CD4-positive, alpha-beta T cell treated with Interleukin-6 for 4 hours (primary cell): ENCODE measurements at places on chromosomes 2 and 18.
A peak's percentile ranks its signal among the peaks of the same experiment; 100 is the strongest.

DNA sequence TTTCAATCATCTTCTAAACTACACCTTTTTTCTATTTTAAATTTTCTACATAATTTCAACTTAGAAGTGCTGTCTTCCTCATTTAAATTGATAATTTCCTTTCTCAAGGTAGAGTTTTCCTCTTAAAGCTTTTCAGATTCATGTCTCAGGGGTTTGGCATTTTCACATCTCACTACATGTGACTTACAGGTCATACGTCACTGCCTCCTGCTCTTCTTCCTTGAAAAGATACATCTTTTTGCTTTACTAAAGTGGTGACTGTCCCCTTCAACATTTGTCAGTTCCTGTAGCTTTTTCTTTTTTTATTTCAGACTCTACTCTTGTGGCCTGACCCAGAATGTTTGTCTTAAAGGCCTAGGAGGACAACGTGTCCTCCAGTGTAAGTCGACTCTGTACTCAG, 17.1 kb upstream of the RUFY4 start:
- no peak for DNase-seq

DNA sequence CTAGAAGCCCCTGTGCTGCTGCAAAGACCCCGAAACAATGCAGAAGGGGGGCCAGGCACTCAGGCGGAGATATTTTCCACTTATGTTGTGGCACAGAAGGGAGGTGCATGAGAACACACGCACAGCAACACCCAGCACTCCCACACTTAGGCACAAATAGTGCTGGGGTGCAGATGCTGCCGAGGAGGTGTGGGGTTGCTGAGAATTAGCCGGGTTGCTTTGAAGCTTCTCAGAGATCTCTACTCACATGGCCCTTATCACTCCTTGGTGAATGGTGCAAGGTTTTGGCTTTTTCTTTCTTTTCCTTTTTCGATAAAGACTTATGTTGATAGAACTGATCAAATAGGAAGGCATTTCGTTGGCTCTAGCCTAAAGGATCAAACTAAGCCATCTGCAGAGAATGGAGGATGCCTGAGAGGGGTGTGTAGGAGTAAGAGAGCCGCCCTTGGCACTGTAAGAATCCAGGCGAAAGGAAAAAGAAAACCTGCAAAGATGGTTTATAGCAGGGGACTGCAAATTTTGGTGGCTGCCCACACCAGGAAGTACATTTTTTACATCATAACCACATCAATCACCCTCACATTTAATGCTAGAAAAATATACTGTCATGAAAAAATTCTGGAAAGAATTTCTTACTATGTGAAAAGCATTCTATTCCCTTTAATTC, 27.9 kb upstream of the FHL2 start:
- DNase-seq: peak; percentile 6

GRCh38 chr2:190583507-190584337, 49.2 kb upstream of the NEMP2 start:
- DNase-seq: no peak

- no peak for DNase-seq
Measured at GRCh38 chr2:44200011-44200410, 31.3 kb downstream of the PPM1B start.

DNA sequence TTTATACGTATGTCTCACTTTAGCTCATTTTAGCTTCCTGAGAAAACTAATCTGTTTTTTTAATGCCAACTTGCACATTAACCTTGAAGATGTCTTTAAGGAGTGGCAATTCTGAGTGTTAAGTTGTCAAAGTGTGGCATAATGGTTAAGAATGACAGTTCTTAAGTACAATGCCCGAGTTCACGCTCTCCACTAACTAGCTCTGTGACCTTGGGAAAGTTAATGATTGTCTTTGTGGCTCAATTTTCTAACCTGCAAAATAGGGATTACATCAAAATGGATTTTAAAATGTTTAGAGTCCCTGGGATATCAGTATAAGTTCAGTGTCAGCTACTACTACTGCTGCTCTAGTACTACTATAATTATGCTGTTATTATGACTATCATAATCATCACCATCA, 409.7 kb downstream of the SOCS6 start:
- no peak for DNase-seq

GRCh38 chr18:32822197-32822596, 49.4 kb upstream of the KLHL14 start:
- no peak for DNase-seq

DNA sequence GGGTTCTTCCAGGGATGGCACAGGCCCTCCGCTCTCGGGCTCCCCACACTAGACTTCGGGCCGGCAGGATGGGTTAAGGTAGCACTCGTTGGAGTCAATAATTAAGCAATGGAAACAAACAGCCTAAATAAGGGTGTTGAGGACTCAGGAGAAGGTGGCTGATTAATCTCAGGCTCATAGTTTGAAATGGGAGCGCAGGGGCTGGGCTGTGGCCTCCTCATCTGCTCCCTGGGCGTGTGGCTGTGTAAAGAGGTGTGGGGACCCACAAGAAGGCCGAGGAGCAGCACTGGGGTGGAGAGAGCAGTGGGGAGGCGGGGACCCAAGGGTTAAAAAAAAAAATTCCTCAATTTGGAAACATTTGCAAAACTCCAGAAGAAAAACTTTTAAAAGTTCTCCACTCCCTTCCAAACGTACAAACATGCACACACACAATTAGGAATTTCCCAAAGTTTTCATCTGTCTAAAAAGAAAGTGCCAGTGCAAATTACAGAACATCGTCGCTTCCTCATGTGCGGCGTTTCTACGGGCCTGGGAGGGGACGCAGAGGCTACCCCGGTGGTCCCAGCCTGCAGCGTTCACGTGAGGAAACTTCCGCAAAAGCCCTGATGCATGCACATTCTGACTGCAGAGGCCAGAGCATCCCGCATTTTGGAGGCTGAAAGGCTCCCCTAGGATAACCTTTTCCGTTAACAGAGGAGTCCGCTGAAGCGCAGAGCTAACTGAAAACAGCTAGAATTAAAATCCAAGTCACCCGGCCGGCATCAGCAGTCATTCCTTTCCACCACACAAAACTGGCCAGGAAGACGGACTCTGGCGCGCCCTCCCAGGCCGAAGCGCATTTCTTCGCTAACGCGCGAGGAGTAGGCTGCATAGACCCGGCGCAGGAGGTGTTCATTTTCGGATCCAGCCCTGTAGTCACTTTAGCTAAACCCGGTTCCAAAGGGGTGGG, 1.0 kb upstream of the TUBB6 start:
- no peak for DNase-seq

- DNase-seq: no peak
Measured at GRCh38 chr2:129801575-129801974, 177.9 kb upstream of the RAB6C start.

DNA sequence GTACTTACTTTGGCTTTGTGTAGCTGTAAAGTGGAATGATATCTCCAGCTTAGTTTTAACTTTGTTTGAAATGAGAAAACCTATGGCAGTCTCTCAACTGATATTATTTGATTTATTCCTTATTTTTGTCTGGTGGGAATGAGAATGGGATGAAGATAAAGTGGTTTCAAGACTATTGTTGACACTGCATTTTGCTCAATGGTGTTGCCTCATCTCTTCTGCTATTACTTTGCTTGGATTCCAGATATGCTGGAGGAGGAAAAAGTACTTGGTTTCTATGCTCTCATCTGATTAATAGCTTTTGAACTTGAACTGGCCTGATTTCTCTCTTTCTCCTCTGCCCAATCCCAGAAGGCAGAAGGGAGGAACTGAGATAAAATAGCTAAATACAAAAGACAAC, 198.2 kb downstream of the CTNNA2 start:
- no peak for DNase-seq

GRCh38 chr2:119649364-119649917, 29.6 kb upstream of the TMEM177 start:
- DNase-seq: no peak

GRCh38 chr2:45652090-45653031, 886 bp downstream of the PRKCE start:
- DNase-seq: peak; percentile 40

DNA sequence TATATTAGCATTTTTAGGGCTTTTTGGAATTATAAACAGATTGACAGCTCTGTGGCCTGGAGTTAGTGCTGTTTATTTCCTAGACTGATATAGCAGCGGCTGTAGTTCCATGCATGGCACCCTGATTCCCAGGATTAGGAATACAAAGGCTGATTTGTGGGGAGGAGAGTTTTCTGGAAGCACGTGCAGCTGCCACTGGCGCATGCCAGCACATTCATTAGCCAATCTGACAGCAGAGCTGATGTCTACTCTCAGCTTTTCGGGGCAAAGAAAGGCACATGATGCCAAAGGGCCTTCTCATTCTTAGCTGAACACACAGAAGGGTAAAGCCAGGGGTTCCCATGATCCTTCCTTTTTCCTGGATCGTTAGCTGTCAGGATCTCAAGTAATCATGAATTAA, 45.7 kb upstream of the RAPH1 start:
- DNase-seq: no peak

GRCh38 chr2:192513575-192513974, 318.8 kb upstream of the TMEFF2 start:
- DNase-seq: no peak

DNA sequence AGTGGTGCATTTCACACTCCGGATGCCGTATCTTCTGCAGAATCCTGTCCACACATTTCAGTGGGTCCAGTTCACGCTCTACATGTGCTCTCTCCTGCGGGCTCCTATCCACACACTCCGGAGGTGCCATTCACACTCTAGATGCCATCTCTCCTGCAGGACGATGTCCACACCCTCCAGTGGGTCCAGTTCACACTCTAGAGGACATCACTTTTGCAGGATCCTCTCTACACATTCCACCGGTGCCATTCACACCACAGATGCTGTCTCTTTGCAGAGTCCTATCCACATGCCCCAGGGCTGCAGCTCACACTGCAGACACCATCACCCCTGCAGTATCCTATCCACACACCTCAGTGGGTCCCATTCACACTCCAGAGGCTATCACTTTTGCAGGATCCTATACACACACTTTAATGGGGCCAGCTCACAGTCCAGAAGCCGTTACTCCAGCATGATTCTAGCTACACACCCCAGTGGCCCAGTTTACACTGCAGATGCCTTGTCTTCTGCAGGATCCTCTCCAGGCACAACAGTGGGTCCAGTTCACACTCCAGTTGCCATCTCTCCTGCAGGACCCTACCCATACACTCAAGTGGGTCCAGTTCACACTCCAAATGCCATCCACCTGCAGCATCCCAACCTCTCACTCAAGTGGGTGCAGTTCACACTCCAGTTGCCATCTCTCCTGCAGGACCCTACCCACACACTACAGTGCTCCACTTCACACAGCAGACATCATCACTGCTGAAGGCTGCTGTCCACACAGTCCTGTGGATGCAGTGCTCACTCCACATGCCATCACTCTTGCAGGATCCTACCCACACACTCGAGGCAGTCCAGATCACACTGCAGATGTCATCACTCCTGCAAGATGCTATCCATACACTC, 2.1 kb upstream of the PXDN start:
- DNase-seq: no peak

DNA sequence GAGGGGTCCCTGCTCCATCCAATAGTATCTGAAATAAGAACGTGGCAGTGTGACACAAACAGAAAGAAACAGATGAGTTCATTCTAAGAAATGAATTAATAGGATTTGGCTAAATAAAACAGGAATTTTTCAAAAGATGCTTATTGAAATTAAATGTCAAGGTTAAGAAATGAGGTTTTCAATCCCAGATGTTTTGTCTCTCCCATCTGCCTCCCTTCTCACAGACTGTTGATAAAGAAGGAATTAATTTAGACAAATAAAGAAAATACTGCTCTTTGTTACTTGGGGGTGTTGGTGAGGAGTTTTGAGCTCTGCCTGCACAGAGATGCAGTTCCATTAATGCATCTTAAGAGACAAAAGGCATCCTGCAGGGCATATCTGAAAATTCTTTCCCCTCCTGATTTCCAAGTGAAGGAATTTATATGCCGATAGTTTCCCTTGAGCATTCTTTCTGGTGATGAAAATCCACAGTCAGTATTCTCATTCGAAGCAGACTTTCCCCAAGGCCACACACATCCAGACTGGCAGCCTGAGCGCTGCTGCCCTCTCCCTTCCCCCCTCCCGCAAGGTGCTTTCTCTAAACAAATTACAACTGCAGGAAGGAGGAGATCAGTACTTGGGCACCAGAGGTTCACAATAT, 385.4 kb upstream of the RND3 start:
- DNase-seq: no peak

DNA sequence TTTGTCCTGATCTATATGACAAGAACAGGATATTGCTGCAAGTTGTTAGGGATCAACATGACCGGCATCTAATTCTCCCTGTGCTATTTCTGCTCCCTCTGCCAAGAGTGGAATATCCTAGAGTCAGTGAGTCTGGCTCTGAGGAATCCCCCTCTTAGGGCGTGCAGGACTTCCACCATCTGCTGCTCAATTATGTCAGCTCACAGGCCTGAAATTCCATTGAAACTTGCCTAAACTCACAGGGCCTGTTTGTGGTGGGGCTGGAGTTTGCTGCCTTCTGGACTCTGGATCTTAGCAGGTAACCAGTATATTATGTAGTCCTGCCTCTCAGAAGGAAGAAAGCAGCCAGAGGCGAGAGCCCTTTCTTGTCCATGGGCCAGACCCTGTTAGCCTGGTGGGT, 323.0 kb downstream of the TSN start:
- DNase-seq: no peak

GRCh38 chr18:25345081-25345866, 6.7 kb downstream of the ZNF521 start:
- no peak for DNase-seq

DNA sequence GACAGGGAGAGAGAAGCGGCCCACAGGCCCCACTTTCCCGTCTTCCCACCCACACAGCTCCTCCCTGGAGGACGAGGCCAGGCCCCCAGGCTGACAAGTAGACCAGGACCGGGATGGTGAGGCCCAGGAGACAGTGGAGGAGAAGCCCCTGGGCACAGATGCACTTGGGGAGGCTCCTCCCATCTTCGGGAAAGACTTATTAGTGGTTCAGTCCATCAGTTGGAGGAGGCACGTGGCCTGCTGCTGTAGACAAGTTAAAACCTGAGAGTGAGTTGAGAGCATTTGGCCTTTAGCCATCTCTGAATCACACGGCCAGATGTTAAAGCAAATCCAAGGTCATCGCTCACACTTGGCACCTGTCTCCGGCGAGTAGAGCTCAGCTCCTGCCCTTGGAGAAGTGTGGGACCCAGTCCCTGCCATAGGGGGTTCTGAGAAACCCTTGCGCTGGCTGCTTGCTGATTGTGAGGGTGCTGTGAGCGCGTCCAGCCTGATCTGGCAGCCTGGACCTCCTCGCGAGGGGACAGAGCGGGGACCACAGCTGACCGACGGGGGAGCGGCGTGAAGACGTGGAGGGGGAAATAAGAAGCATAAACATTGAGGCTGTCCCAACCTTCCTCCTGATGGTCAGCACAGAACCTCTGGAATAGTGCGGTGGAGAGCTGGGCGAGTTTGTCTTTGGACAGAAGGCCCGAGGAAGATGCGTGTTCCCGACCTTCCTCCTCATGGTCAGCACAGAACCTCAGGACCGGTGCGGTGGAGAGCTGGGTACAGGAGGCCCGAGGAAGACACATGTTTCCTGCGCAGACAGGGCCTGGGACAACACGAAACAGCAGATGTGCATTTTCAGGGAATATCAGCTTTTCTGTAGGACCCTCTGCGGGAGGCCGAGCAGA, 24.7 kb upstream of the ALLC start:
- DNase-seq: no peak
